Activated T-cell treated with anti-CD3 and anti-CD28 coated beads, Interleukin-2, amount 50 U/mL, for 4 hours (primary cell): ENCODE measurements at places on chromosomes 2 and 18.

- no peak for DNase-seq
Observed at GRCh38 chr2:113282747-113283533, 4.2 kb upstream of the PAX8 start.

DNA sequence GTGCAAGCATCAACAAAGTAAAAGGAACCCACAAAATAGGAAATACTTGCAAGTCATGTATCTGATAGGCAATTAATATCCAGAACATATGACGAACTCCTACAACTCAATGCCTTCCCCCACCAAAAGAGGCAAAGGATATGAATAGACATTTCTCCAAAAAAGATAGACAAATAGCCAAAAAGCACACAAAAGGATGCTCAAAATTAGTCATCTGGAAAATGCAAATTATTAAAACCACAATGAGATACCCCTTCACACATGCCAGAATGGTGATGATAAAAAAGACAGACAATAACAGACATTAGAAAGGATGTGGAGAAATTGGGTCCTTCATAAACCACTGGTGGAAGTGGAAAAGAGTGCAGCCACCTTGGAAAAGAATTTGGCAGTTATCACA lies 76.4 kb downstream of the RIF1 start:
- DNase-seq: no peak

DNA sequence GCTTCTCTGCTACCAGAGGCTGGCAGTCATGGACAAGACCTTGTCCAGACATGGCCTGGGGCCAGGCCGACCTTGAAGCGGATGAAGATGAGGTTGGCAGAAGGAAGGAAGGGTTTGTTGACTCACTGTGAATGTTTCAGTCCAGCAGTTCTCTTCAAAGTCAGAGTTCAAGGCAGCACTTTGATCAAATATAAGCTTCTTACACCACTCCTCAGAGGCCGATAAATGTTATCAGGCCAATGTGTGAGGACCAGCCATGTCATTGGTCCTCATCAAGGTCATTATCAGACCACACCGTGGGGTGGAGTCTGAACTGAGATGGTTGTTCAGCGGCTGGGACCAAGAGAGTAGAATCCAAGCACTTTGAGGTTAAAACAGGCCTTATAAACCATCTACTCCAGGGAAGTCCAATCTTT lies 35.5 kb downstream of the QPCT start:
- DNase-seq: no peak

- DNase-seq: no peak
Observed at GRCh38 chr18:45213040-45213333, 402.3 kb upstream of the SLC14A2 start.
